NAMALWA (cell line): ENCODE measurements at places on chromosomes 1 and 21.

DNA sequence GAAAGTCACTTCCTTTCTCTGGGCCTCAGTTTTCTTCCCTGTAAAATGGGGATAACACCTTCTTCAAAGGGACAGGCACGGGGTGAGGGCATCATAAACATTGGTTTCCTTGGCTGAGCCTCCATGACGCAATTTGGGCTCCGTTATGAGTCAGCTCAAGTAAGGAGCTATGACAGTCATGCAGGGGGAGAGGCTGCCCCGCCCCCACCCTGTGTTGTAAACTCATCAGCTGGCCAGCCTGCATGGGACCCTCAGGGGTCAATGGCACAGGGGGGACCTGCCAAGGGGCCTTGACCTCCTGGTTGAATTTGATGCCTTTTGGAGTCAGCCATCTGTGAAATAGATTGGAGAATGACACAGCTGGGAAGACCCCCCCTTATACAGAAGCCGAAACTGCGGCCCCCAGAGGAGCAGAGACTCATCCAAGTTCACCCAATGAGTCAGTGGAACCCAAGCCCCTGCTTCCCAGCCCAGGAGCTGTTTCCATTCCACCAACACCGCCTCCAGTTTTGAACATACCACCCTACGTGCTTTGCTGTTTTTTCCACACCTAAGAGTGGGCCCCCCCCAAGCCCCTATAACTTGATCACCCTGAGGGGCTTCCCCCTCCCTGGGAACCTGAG is 36.8 kb upstream of the RUNX3 start:
- DNase-seq: no peak

DNA sequence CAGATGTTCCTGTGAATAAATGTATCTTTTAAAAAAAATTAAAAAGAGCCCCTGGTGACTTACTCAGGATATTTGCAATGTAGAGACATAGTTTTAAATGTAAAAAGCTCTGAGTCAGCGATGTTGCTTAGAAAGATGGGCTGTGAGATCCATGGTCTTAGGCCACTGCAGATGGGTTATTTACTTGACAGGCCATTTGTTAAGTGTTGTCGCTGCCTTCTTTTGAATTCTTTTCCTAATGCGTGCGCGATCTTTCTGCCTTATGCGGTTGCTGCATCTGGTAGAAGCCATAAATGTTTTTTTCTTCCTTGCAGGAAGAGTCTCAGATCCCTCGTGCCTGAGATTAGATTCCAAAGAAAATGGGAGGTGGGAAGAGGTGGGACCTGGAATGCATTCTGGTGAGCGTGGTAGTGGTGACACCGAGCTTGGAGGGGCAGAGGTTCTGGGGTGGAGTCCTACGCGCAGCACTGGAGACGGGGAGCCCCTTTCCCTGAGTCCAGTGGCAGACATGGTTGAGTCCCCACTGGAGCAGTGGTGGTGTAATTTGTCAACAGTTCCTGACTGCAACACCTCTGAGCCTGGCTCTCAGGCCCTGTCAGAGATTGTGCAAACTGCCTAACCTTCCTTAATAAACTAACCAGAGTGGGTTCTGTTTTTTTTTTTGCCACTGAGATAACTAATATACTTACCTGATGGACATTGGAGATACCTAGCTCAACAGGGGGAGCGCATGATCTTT is 197.2 kb downstream of the HHAT start:
- DNase-seq: no peak

- no peak for DNase-seq
These were observed 115.7 kb downstream of the NEK7 start for GRCh38 chr1:198272492-198272891.

DNA sequence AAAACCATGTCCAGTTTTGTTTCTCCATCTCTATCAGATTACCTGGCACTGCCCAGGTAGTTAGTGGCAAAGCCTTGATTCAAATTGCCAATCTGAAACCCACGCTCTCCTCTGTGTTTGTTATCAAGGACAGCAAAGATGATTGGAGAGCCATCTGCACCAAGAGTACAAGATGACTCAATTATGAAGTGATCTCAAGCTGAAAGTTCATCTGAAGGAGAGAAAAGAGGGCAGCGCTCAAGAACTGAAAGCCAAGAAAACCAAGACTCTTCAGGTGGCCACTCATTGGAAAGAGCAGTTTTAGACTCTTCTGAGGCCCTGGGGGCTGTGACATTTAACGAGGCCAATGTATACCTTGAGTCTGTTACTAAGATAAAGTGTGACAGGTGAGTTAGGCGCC is 13.8 kb downstream of the RXRG start:
- no peak for DNase-seq

DNA sequence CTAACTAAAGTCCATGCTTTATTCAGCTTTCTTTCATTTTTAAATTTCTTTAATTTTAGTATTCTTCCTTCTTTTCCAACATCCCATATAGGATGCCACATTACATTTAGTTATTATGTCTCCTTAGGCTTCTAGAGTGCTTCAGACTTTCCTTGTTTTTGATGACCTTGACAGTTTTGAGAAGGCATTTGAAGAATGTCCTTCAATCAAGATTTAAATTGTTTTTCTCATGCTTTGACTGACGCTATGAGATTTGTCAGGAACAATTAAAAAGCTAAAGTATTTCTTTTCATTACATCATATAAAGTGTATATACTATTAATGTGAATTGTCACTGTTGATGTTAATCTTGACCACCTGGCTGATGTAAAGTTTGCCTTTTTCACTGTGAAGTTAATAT is 173.7 kb upstream of the LYPLAL1 start:
- no peak for DNase-seq

GRCh38 chr1:39332291-39332690 is 127.8 kb downstream of the MACF1 start:
- no peak for DNase-seq

DNA sequence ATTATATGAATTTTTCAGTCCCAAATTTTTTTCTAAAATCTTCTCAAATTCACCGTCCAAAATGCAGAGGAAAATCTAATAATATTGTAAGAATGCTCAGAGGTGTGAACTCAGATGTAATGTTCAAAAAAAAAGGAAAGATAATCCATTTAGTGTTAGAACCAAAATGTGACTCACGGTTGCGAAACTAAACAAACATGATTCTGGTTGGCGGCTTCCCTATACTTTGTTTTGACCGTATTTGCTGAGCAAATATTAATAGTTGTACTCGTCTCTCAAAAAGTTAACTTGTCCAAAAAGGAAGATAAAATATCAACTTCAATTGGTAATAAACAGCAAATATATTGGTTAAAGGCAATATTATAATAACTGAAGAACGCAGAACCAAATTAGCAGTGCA is 34.4 kb downstream of the ZSWIM5 start:
- DNase-seq: no peak

DNA sequence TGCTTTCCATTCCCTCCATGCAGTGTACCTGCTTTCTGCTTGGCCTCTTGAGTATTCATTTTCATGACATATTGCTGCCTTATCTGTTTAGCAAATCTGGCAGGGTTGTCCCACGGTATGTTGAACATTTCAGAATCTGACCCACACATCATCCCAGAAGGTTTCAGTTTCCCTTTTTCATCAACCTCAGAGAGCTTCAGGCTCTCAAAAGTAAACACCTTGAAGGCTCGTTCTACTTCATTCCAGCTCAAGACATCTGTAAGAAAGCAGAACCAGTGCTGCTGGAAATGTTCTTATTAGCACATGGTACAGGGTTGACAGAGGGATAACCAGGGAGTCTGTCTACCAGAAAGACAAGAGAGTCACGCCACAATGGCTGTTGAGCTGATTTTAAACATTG is 103.6 kb downstream of the SPAG17 start:
- DNase-seq: peak; percentile 3

GRCh38 chr1:170623171-170623570 is 40.8 kb upstream of the PRRX1 start:
- no peak for DNase-seq

DNA sequence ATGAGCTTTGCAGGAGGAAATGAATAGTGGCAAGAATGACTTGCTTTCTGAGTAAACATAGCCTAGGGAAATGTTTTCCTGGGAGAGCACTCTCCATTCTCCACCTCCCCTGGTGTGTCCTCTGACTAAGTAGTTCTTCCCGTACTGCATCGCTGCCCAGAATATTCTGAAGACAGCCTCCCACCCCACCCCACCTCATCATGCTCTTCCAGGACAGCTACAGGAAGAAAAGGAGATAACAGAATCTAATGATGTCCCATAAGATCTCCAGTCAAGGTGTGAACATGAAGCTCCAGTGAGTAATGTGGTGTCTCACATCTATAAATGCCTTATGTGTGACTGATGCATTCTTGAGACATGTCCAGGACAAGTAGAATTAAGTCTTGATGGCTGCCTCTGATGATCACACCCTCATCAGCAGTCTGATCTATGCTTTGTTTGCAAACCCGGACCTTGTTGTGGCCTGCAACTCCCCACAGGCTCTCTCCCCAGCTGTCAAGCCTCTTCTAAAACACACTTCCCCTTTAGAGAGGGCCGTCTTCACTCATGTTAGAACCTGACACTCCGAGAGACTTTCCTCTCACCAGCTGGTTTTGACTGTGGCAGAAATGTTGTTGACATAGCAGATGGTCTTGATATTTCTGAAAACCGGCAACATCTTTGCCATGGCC is 183.0 kb downstream of the CYYR1 start:
- peak; percentile 26 for DNase-seq

- DNase-seq: no peak
These were observed 633.9 kb upstream of the PTBP2 start for GRCh38 chr1:96087719-96088118.

DNA sequence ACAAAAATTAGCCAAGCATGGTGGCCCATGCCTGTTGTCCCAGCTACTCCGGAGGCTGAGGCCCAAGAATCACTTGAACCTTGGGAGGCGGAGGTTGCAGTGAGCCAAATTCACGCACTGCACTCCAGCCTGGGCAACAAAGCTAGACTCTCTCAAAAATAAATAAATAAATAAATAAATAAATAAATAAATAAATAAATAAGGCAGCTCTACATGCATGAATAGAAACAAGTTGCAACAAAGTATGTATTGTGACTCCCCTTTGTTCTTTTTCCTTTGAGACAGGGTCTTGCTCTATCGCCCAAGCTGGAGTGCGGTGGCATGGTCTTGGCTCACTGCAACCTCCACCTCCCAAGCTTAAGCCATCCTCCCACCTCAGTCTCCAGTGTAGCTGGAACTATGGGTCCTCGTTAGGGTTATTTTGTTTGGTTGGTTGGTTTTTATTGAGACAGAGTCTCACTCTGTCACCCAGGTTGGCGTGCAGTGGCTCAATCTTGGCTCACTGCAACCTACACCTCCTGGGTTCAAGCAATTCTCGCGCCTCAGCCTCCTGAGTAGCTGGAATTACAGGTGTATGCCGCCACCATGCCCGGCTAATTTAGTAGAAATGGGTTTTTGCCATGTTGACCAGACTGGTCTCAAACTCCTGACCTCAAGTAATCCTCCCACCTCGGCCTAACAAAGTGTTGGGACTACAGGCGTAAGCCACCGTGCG is 8.0 kb downstream of the USP48 start:
- no peak for DNase-seq

GRCh38 chr1:16366722-16367257 is at the start of gene SZRD1:
Gene SZRD1 (plus strand): TSS chr1:16367242. CDS start chr1:16367258, 16 bp downstream.
- peak; percentile 100 for DNase-seq

- DNase-seq: no peak
These were observed 995 bp upstream of the ZBTB48 start for GRCh38 chr1:6578624-6579373.

DNA sequence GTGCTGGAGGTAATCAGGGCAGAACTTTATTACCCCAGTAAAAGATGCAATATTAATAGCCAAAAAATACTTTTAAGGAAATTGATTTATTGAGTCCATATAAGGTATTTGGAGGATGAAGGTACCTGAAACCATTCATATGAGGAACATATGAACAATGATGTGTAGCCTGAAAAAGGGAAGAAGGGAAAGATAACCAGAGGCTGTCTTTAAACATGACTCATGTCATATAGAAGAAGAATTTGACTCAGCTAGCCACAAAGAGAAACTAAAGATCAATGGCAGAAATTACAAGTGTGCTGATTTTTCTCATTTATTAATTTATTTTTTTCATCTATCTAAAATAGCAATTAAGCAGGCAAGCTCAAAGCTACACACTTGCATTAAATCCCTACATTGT is 136.2 kb upstream of the DUSP10 start:
- no peak for DNase-seq
